NCI-H524 (cell line): ENCODE measurements at places on chromosomes 7 and 10.

DNA sequence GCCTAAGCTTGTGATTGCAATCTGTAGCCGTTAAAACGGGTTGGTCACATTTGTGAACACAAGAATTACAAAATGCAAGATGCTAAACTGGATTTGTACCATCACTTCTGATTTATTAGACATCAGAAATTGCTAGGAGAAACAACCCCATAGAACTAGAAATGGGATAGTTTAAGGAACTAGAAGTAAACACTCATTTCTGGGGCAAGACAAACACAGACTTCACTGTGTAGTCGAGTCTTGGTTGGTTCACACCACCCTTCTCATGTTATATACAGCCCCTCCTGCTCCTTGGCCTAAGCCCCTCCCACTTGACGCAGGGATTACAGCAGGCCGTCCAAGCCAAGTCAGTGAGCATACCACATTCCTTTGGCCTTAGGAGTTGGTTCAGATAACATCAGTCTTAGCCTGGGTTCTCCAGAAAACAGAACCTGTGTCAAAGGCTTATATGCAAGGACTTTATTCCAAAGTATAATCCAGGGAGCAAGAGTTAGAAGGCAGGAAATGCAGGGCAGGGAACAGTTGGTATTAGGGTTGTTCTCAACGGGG is 2.0 kb upstream of the NRAP start:
- DNase-seq: no peak

GRCh38 chr7:65475734-65476319 is 102.2 kb downstream of the ZNF92 start:
- no peak for DNase-seq

DNA sequence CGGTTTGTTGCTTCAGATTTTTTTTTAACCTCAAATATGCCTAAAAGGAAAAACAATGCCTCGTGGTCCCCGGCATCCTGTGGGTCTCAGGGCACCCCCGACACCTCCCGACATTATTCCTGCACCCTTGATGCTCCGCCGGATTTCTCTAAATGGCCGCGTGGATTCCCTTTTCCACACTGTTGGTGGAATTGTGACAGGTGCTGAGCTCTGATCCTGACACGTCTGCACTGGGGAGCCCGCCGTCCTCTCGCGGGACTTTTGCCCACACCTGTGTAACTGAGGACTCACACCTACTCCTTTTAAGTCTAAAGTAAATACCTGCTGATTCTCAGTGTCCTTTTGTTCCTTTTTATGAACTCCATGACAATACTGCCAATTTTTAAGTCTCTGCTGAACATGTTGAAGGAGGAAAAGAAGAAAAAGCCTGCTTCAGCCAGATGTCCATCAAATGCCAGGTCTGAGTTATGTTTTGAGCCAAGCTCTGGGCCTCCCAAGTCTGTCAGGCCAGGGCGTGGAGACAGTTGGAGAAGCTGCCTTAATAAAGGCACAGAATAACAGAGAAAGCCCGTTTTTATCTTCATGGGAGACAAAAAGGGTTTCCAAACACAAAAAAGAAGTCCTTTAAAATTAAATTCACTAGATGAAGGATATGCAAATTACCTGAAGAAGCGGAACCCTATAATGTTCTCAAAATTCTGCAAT is 568.2 kb downstream of the DNAJB6 start:
- no peak for DNase-seq

DNA sequence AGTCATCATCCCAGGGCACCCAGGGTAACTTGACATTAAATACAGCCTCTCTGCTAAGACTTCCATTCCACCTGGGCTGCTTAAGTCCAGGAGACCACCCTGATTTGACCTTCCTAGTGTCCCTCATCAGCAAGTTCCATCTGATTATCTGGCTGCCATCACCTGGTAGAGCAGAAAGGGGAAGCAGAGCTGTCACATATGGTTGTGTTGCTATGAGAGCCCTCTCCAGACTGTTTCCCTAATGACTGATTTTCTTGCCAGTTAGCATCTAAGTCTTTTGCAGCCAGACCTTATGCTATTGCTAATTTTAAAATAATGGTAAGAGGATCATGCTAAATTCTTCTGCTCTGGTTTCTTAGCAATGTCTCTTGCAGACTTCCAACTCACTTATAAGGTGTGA is 38.7 kb downstream of the KCNH2 start:
- DNase-seq: peak; percentile 73

DNA sequence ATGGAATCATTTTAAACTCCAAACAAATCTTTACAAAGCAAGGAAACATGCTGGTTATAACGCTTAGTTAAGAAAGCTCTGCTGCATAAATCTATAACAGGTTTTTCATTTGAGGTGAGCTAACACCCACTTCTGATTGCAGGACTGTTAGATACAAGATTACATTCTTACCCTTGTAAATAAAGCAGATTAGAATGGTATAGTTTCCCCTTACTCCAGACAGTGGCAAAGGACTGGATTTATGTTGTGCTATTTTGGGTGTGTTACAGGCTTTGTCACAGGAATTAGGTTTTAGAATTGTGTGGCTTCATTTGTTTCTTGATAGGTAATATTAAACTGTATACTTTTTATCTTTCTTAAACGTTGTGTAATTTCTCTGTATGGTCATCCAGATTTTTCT is 487.6 kb downstream of the ZWINT start:
- DNase-seq: no peak

- DNase-seq: no peak
Measured at GRCh38 chr10:124226271-124227054, 133.1 kb upstream of the CHST15 start.

- DNase-seq: no peak
Measured at GRCh38 chr10:105291571-105291970, 650.5 kb downstream of the SORCS3 start.

DNA sequence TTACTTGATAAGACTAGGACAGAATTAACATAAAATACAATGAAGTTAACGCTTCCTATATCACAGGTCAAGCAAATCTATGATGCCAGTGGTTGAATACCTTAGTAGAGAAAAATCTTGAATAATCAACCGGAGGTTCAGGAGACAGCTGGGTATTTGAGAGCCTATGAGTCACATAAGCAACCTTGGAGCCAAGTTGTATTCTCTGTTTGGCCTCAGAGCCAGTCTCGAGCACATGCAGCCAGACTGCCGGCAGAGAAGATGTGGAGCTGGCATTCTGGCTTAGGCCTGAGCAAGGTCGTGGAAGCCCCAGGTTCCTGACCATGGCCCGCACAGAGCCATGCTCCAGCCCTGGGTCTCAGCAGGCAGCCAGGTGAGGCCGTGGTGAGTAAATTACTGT is 90.3 kb downstream of the FAM204A start:
- DNase-seq: no peak

- no peak for DNase-seq
Measured at GRCh38 chr10:89352802-89353201, 25.0 kb downstream of the IFIT3 start.

- DNase-seq: no peak
Measured at GRCh38 chr10:66786709-66787108, 139.1 kb upstream of the LRRTM3 start.

GRCh38 chr10:133067149-133068105 is 20.3 kb upstream of the ADGRA1 start:
- DNase-seq: no peak

- DNase-seq: no peak
Measured at GRCh38 chr10:61623161-61623560, 39.6 kb upstream of the CABCOCO1 start.

GRCh38 chr7:79781716-79782115 is 328.2 kb upstream of the MAGI2 start:
- DNase-seq: no peak
